Astrocyte of the hippocampus (primary cell): ENCODE measurements at places on chromosomes 5 and 9.

DNA sequence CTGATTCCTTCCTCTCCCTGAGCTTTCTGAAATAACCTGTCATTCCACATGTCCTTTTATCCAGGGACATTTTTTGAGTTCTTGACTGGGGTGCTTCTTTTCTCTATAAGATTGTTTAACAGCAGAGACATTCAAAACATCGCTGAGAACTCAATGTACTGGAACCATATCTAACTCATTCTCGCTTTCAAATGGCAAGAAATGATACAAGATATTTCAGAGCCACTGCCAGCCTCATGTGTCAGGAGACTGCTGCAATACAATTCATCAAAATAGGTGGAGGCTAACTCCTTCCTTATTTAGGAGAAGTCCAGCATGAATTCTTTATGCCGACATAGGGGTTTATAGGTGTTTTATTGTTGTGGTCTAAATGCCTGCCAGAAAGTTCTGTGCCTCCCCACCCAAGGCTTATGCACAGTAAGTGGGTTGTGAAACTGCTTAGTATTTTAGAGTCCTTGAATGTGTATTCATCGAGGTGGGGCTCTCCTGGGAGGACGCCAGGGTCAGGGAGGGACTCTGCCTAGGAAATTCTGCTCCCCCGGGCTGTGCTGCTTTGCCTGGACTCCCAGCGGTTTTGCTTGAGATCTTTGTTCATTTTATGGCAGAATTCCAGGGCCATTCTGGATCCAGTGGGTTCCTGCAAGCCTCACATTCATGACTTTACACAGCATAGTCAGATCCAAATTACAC, 53.9 kb downstream of the ZNF474 start:
- peak; percentile 90 for DNase-seq

DNA sequence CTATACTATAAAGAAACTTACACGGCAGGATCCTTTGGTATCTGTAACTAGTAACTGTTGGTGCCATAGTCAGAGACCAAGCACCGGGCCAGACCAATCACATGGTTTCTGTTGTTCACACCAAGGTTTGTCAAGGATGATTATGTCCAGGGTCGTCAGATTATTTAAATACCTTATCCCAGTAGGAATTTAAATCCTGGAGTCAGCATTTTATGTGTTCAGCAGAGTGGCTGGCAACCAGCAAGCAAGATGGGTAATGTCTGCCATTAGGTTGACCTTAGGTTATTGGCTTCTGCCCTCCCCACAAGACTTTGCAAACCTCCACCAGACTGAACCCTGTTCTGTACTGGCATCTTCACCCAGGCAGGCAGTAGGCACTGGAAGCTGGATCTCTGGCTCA, 39.3 kb upstream of the TMOD1 start:
- no peak for DNase-seq

DNA sequence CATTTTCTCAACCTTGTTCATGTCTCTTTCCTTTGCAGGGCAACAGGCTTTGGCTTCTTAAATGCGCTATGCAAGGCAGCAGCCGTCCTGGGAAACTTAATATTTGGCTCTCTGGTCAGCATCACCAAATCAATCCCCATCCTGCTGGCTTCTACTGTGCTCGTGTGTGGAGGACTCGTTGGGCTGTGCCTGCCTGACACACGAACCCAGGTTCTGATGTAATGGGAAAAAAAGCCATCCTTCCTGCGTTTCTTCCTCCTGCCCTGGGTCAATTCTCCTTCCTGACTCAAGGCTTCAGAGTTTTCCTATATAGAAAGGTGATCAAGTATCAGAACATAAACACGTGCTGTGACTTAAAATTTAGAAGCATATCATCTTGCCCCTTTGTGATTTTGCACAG, 77.8 kb upstream of the IQGAP2 start:
- DNase-seq: no peak

GRCh38 chr5:81147011-81147885, 85.9 kb upstream of the CKMT2 start:
- DNase-seq: no peak

GRCh38 chr5:120457839-120458507, 6.1 kb upstream of the PRR16 start:
- DNase-seq: peak; percentile 58

DNA sequence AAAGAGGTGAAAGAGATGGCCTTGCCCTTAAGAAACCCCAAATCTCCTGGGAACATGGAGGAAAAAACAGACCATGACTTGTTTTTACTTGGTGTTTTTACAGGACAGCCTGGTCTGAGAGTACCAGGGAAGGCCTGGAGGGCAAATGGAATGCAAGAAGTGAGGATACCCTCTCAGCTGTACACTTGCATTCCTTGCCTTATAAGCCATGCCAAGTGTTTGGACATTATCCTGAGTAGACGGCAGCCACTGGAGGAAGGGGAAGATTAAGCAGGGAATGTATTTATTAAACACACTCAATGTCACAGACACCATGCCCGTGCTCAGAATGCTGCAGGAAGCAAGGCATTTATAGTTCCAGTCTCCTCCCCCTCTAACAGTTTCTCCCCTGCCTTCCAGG, 581.4 kb downstream of the CDK5RAP2 start:
- no peak for DNase-seq

GRCh38 chr9:101706997-101707396, 31.4 kb downstream of the GRIN3A start:
- no peak for DNase-seq

DNA sequence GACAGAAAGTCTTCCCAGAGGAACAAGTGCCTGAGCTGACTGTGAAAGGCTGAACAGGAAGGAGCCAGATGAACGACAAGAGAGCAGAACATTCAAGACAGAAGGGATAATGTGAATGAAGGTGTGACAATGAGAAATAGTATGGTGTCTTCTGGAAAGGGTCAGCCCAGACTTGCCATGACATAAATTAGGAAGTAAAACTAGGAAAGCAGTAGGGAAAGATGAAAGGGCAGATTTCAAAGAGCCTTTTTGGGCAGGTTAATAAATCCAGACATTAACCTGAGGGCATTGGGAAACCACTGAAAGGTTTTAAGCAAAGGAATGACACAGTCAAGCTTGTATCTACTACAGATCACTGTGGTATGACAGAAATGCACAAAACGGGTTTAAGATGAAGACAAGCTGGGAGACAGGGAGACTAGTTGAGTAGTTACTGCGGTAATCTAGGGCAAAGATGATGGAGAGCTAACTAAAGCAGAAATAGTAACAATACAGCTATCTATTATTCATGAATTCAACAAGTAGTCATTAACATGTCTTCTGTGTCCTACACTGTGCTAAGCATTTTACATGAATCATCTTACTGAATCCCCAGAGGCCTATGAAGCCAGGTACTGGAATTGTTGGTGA, 580.9 kb upstream of the WWC1 start:
- no peak for DNase-seq

DNA sequence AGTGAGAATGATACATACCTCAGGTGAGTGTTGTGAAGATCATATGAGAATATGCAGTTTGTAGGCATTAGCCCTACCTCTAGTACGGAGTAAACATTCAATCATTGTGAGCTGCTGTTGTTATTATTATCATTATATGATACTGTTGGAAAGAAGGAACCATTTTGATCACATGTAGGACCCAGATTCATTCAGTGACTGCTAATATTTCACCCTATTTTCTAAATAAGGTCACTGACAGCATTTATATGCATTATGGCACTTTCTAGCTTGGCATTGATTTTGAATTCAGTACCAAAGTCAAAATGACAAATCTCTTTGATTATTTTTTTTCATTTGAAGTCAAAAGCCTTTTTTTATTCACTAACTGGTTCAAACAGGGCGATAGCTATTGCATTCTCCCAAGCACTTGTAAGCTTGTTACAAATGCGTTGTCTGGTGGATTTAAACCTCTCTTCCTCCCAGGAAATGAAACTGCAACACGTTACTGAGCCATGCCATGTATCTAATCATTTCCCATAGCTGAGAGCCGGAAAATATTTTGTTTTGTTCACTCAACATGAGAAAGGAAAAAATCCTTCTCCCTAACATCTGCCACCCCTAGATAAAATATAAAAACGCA, 320.8 kb upstream of the SGCD start:
- DNase-seq: no peak

- peak; percentile 36 for DNase-seq
Measured at GRCh38 chr5:156815988-156816599, 34.0 kb upstream of the PPP1R2B start.

DNA sequence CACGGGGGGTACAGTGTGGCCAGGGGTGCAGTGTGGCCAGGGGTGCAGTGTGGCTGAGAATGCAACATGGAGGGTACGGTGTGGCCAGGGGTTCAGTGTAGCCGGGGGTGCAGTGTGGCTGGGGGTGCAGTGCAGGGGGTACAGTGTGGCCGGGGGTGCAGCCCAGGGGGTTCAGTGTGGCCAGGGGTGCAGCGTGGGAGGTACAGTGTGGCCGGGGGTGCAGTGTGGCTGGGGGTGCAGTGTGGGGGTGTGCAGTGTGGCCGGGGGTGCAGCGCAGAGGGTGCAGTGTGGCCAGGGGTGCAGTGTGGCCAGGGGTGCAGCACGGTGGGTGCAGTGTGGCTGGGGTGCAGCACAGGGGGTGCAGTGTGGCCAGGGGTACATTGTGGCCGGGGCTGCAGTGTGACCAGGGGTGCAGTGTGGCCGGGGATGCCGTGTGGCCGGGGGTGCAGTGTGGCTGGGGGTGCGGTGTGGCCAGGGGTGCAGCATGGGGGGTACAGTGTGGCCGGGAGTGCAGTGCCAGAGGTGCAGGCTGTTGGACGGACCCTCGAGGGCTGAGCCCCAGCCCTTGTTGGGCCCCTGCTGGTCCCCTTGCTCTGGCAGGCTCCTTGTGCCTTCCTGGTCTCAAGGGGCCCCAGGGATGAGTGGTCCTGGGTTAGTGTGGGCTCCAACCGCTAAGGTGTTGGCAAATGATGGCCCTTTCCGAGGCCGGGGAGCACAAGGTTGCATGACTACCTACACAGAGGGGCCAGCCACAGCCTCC, 17.9 kb downstream of the TPPP start:
- DNase-seq: no peak

GRCh38 chr5:149776361-149777305, 46.5 kb downstream of the PPARGC1B start:
- no peak for DNase-seq

- DNase-seq: peak; percentile 23
Measured at GRCh38 chr5:56415356-56415765, 182.2 kb upstream of the ANKRD55 start.

DNA sequence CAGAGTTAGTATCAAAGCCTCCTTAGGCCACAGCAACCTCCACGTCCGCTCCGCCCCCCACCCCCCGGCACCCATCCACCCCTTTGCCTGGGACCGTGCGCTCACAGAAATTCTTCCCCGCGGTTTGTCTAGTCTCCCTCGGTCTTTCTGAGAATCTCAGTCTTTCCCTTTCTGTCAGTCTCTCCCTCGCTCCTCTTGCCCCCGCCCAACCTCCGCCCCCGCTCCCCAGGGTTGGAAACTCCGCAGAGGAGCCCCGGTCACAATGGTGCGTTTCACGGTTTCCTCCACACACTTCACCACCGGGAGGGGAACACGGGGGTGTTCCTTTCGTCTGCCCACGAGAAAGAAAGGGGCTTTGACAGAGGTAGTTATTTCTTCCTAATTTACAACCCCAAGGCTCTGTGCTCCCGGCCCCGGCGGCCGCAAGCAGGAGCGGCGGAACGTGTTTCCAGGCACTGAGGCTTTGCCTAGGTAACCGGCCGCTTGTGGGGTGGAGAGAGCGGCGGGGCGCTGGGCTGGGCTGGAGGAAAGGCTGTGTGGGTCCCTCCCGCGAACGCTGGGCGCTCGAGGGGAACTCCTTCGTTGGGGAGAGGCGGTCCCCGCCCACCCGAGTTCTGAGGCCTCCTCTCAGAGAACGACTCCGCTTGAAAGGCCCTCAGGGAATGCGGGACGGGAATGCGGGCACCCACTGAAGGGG, 2.1 kb downstream of the NR4A3 start:
- DNase-seq: peak; percentile 60

DNA sequence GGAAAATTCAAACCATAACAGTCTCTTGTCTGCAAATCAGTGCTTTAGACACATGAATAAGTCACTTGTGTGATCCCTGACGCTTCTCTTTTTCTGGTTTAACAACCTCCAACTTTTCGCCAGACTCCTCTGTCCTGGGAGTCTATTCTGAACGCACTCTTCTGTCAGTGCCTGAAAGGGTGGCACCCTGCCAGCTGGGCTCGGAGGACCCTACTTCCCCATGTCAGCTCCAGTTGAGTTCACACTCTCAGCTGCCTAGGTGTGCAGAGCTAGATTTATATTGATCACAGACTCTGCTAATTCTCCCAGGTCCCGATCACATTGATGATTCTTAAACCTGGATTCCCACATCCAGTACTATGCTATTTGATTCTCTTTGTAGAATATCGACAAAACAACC, 649.1 kb downstream of the BNC2 start:
- no peak for DNase-seq

- peak; percentile 80 for DNase-seq
Measured at GRCh38 chr5:145681686-145682085, 153.5 kb downstream of the PRELID2 start.

- DNase-seq: peak; percentile 7
Measured at GRCh38 chr9:123686829-123687192, 243.1 kb downstream of the DENND1A start.
